ENCODE measurements at places on chromosomes 1 and 21. TPM values are rescaled to one million over a fixed set of nuclear protein-coding genes. Genes with fewer than 3 reads are reported as not detected.

MFN2 gene
- 47.4 TPM for total RNA-seq

GRCh38 chr1:46342677-46343350, 2.2 kb downstream of the NSUN4 start:
- H3K27me3 ChIP-seq: no peaks in the 10 kb centered on the region
- no peak for DNase-seq
- H3K4me3 ChIP-seq: peak overlapping the region; percentile 99

- no peak overlapping the region for H3K27ac ChIP-seq
- no peak overlapping the region for H3K4me3 ChIP-seq
- no peaks in the 10 kb centered on the region for H3K27me3 ChIP-seq
- H3K4me1 ChIP-seq: no peaks in the 10 kb centered on the region
- no peak for DNase-seq
- H3K36me3 ChIP-seq: no peaks in the 10 kb centered on the region
Measured at GRCh38 chr1:10958614-10959013, 53.8 kb upstream of the TARDBP start.

DNA sequence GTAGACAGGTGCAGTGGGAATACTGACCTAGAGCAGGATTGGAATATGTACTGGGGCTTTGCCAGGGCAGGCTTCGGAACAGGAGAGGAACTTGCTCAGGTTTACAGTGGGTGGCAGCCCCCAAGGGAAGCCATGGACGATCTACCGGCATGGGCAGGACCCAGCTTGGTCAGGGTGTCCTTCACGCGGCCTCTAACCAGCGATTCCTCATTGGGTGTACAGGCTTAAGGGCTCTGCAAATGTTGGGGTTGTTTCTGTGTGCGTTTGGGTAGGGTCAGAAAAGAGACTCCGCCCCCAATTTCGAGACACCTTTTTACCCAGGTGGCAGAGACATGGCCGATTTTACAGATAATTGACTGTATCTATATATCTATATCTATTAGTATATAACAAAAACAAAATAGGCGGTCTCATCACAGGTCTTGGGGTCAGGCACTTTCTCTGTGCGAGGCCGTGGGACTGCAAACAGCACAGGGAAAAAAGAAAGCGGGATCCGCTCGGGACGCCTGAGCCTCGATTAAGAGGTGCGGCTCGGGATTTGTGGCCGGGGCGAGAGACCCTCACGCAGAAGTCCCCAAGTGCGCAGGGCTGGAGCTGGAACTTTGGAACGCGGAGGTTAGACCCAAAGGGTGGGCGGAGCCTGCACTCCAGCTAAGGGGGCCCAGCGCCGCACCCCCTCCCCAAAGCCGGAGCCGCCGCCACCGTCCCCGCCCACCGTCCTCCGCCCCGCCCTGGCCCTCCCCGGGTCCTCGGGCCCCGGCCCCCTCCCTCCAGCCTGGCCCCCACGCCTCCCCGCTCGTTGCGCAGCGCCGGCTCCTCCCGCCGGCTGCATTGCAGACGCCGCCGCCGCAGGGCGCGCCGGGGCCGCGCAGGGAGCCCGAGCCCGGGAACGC, 67.5 kb upstream of the VAMP3 start:
- H3K36me3 ChIP-seq: no peaks in the 10 kb centered on the region
- no peak for DNase-seq
- H3K27me3 ChIP-seq: peaks cover 38% of the 10 kb centered on the region
- peak overlapping the region; percentile 60 for H3K4me3 ChIP-seq
- H3K4me1 ChIP-seq: peaks cover 11% of the 10 kb centered on the region

- no peaks in the 10 kb centered on the region for H3K36me3 ChIP-seq
- peaks cover 73% of the 10 kb centered on the region for H3K27me3 ChIP-seq
- DNase-seq: peak; percentile 15
- H3K4me1 ChIP-seq: peaks cover 12% of the 10 kb centered on the region
- H3K27ac ChIP-seq: no peak overlapping the region
Measured at GRCh38 chr1:18110968-18111367, 3.4 kb downstream of the IGSF21 start.

GRCh38 chr1:196366817-196367495, 241.3 kb downstream of the KCNT2 start:
- no peak overlapping the region for H3K4me3 ChIP-seq
- no peaks in the 10 kb centered on the region for H3K36me3 ChIP-seq
- H3K27ac ChIP-seq: no peak overlapping the region
- no peaks in the 10 kb centered on the region for H3K27me3 ChIP-seq

DNA sequence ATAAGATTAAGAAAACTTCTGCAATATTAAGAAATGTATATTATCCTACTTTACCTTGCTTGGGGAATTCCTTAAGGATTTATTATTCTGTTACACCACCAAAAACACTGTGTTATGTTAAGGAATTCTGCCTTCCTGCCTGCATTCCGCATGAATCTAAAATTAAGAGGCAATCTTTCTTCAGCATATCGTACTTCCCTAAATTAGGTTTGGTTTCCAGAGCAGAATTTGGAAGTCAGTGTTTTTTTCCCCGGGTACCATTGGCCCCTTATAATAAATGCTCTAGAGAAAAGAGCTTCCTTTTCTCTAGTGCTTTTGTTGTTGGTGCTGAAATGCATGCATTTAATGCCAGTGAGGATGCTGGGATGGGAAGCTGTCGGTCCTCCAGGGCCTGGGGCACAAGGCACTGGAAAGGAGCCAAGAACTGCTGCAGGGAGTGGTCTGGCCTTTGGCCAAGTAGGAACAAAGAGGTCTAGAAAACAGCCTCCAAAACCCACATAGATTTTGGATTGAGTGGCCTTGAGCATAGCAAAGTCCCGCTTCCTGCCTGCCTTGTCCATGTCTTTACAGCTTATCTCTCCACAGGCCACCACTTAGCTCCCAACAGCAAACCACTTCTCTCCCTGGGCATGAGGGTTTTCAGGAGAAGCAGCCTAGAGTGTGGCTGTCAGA, 69.9 kb downstream of the RRAGC start:
- H3K27ac ChIP-seq: no peak overlapping the region
- peaks cover 35% of the 10 kb centered on the region for H3K27me3 ChIP-seq
- DNase-seq: no peak
- H3K36me3 ChIP-seq: no peaks in the 10 kb centered on the region

GRCh38 chr1:5966543-5967205, 25.6 kb downstream of the NPHP4 start:
- no peak overlapping the region for H3K27ac ChIP-seq
- no peaks in the 10 kb centered on the region for H3K27me3 ChIP-seq
- H3K4me3 ChIP-seq: no peak overlapping the region
- no peak for DNase-seq

DNA sequence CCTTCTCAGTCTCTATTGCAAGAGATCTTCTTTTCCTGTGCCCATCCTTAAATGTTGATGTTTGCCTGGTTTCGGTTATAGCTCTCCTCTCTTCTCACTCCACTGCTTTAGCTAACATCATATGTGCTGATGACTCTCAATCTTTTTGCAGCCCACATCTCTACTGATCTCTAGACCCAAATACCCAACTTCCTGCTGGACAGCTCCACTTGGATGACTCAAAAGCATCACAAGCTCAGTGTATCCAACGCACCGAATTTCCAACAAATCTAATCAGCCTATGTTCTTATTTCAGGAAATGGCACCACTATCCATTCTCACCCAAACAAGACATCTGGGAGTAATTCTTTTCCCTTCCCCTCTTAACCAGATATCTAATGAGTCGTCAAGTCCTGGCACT, 79.1 kb upstream of the ARTN start:
- H3K4me3 ChIP-seq: no peak overlapping the region
- H3K4me1 ChIP-seq: no peaks in the 10 kb centered on the region
- no peak overlapping the region for H3K27ac ChIP-seq

IGSF8 gene
- total RNA-seq: 22.2 TPM

FNDC10 gene
- total RNA-seq: 0.94 TPM

GRCh38 chr1:236370420-236370819, 23.7 kb upstream of the EDARADD start:
- H3K27ac ChIP-seq: no peak overlapping the region
- H3K4me3 ChIP-seq: no peak overlapping the region
- H3K36me3 ChIP-seq: no peaks in the 10 kb centered on the region
- DNase-seq: no peak
- peaks cover 2% of the 10 kb centered on the region for H3K27me3 ChIP-seq
